ENCODE measurements at places on chromosomes 7 and 10. TPM values are rescaled to one million over a fixed set of nuclear protein-coding genes. Genes with fewer than 3 reads are reported as not detected.

ASB10 gene
- total RNA-seq: 17.2 TPM

GBX1 gene
- total RNA-seq: not detected

PON3 gene
- total RNA-seq: 1.0 TPM

MIOS gene
- 18.9 TPM for total RNA-seq

FAM25G gene
- total RNA-seq: not detected

C10orf105 gene
- 0.14 TPM for total RNA-seq

RAB19 gene
- not detected for total RNA-seq

CALCR gene
- 0.23 TPM for total RNA-seq

PDCD4 gene
- total RNA-seq: 70.8 TPM

OTUD1 gene
- 14.4 TPM for total RNA-seq

GRCh38 chr10:6052247-6053221 is 9.6 kb downstream of the IL2RA start:
- DNase-seq: no peak

GRCh38 chr7:124959676-124960075 is 30.1 kb upstream of the POT1 start:
- no peak for DNase-seq

GRCh38 chr10:111085690-111086353 is 9.0 kb downstream of the ADRA2A start:
- DNase-seq: no peak

DNA sequence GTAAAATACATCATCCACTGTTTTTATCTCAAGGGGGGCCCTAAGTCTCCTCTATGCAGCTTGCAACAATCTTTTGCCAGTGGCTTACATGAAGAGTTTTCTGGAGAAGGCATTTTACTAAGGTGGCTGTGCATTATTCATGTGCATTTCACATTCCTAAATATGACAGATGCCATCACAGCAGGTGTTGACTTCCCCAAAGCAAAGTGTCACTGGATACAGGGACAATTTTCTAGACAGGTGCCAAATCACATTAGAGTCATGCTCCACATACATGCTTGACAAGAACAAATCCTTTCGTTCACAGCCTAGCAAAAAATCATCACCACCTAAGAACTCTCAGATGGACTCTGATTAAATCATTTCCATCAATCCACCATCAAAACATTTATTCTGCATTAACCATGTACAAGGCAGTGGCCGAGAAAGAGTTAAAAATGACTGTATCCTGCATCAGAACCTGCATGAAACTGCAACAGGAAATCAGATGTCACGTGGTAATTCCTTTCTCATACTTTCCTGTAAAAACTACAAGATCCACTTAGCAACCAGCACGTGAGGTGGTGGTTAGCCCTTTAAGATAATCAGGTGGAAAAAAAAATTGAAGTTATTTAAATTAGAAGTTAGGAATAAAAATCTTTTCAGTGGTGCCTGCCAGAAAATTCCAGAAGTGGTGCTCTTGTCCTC is 88.2 kb upstream of the AFAP1L2 start:
- DNase-seq: no peak

- no peak for DNase-seq
These were observed 72.7 kb downstream of the CUBN start for GRCh38 chr10:17056781-17057428.

GRCh38 chr7:113370910-113371309 is 252.6 kb upstream of the SMIM30 start:
- DNase-seq: no peak

DNA sequence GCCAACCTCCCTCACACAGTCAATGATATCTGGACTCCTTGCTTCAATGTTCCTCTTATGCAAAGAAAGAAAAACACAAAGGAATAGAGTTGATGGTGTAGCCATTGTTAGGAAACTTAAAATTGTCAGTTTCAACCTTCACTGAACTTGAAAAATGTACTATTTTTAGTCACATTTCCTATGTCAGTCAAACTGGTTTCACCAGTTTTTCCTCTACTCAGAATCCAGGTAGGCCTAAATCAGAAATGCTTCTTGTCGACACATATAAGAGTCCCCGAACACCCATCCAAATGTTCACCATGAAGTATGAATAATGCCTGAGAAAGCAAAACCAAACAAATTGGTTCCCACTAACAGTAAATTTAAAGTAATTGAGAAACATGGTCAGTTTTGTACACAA is 42.4 kb upstream of the ZMYND11 start:
- no peak for DNase-seq

- peak; percentile 65 for DNase-seq
These were observed 88.1 kb downstream of the UNCX start for GRCh38 chr7:1320616-1321240.

DNA sequence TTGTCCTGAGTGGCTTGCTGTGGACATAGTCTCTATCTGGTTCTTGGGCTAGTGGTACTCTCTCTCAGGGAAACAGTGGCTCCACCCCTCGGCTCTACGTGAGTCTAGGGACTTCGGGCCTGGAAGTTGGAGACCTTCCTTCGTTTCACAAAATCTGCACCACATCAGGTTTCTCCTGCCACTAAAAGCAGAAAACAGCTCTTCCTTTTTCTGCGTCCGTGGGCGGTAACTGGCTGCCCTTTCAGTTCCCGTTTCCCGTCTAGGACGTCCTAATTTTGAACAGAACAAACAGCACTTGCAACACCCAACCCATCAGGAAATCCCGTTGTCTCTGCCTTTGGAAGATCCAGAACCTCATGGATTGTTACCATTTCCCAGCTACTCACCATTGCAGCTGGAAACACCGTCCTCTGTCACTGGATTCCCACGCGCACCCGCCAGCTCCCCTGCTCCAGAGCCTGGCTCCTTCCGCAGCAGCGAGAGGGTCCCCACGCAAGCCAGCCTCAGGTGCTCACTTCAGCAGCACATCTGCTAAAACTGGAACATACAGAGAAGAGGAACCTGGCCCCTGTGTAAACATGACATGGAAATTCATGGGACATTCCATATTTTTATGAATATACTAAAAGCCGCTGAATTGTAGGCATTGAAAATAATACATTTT is 311.4 kb upstream of the AKR1E2 start:
- peak; percentile 66 for DNase-seq

DNA sequence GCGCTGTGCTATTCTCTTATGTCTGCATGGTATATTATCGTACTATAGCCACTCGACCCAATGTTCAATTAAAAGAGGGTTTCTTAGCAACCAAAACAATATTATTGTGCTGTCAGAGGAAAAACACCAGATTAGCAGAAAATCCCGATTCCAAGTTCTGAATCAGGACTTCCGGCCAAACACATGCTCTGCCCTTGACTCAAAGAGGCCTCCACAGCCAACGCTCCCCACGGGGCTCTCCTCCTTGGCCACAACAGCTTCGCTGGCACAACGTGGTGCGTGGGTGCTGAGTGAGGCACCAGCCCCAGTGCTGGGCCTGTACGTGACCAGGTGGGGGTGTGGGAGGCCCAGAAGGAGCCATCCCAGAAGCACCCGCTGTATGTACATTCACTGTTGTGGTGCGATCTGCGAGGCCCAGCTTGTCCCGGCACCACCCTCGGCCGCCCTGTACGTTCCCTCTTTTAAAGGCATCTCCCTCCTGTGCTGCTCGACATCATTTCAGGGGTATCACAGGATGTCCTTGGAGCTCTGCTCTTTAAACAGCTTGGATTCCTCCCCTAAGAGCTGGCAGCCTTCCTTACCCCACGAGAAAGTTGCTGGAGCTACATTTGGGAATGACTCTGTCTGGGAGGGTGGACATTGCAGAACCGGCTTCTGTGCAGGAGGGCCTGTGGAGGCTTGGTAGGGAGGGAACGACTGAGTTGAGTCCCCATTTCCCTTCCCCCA is 736.2 kb downstream of the PARD3 start:
- peak; percentile 85 for DNase-seq
